ENCODE measurements at places on chromosomes 16 and 17. TPM values are rescaled to one million over a fixed set of nuclear protein-coding genes. Genes with fewer than 3 reads are reported as not detected.

DNA sequence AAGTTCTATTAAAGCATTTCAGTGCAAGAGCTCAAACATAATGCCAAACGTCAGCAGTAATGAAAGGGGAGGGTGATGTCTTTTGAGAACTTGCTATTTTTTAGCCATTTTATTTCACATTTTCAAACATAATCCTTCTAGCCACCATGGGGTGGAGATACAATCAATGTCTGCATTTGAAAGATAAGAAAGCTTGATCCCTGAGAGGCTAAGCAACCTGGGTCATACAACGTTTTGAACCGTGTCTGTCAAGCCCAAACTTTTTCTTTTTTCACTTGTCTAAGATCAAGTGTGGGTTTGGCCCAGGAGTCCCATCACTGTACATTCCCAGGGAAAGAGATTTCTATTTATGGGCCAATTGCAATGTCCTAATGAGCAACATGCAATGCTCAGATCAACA lies 331.1 kb downstream of the SLC39A11 start:
- no peak for DNase-seq
- no peaks in the 10 kb centered on the region for H3K4me1 ChIP-seq
- no peak overlapping the region for H3K27ac ChIP-seq
- H3K27me3 ChIP-seq = no peaks in the 10 kb centered on the region
- no peak overlapping the region for H3K4me3 ChIP-seq

DNA sequence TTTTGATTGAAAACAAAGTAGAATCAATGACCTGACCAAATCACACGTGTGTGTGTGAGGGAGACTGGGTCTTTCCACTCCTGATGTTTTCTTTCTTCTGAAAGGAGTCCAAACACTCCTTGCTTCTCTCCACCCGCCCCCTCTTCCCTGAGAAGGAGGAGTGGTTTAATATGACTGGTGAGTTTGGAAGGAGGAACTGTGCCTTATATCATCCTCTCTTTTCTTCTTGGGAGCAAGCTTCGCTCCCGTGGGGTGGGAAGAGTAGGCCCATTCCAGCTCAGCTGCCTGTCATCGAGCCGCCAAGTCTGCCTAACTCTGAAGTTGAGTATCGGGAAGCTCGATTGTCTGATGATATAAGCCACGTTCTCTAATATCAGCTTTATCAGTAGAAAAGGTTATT lies 96.5 kb downstream of the YPEL2 start:
- H3K4me1 ChIP-seq = peaks cover 20% of the 10 kb centered on the region
- DNase-seq = no peak
- no peaks in the 10 kb centered on the region for H3K36me3 ChIP-seq
- no peak overlapping the region for H3K4me3 ChIP-seq
- no peak overlapping the region for H3K27ac ChIP-seq
- peaks cover 1% of the 10 kb centered on the region for H3K27me3 ChIP-seq

Gene NECAB2
- total RNA-seq = not detected

Gene CCL7
- not detected for total RNA-seq

Gene ACSM2B
- not detected for total RNA-seq

DNA sequence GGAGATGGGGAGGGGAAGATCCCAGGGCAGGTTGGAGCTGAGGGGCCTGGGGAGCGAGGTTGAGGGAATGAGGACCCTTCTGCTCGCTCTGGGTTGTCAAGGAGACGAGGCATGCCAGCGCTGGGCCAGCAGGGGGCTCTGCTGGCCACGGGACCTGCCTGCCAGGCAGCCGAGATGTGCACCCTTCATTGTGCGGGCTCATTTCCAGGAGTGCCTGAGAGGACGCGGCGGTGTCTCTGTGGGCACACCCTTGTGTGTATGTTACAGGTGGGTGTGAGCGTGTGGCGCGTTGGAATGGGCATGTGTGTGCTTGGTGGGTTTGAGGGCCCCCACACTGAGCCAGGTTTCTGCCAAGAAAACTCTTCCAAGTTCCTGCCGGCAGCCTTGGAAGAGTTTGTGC lies 15.9 kb downstream of the ARHGAP23 start:
- no peak overlapping the region for H3K27ac ChIP-seq
- DNase-seq = peak; percentile 77
- H3K4me3 ChIP-seq = no peak overlapping the region

Measured in activated CD8-positive, alpha-beta T cell treated with anti-CD3 and anti-CD28 coated beads for 36 hours (primary cell).